Epithelial cell of proximal tubule (primary cell): ENCODE measurements at places on chromosomes 7 and 10. TPM values are rescaled to one million over a fixed set of nuclear protein-coding genes. Genes with fewer than 3 reads are reported as not detected.

The NEUROG3 gene
- not detected in 2 replicates for total RNA-seq

DNA sequence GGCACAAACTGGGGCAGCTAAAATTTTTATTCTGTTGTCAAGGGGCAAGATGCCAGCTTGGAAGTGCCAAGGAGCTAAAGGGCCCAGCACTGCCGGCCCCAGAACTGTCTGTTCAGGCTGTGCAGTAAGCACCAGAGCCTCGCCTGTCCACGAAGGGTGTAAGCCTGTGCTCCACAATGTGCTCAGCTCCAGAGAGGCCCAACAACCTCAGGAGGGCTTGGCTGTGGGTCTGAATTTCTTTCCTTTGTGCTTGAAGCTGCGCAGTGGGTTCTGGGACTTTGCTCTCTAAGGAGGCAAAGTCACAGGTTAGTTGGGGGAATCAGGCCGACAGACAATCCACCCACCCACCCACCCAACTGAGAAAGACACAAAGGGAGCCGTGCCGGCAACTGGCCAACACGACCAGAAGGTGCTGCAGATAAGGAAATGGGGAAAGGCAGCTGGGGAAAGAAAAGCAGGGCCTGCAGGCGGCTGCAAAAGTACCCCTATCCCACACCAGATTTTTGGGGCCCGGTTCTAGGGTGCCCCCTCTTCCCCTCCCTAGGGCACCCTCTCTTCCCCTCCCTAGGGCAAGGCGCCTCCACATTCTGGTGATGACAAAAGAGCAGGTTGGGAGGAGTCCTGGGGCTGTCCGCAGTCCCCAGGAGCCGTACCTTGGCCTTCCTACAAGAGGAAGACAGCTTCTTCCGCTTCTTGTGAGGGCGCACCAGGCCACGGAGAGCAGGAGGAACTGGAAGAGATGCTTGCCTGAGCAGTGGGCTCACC is 7.7 kb downstream of the DDX56 start:
- DNase-seq, result no peak

The HDAC9 gene
- total RNA-seq, result 25.7 and 35.5 TPM in 2 replicates

DNA sequence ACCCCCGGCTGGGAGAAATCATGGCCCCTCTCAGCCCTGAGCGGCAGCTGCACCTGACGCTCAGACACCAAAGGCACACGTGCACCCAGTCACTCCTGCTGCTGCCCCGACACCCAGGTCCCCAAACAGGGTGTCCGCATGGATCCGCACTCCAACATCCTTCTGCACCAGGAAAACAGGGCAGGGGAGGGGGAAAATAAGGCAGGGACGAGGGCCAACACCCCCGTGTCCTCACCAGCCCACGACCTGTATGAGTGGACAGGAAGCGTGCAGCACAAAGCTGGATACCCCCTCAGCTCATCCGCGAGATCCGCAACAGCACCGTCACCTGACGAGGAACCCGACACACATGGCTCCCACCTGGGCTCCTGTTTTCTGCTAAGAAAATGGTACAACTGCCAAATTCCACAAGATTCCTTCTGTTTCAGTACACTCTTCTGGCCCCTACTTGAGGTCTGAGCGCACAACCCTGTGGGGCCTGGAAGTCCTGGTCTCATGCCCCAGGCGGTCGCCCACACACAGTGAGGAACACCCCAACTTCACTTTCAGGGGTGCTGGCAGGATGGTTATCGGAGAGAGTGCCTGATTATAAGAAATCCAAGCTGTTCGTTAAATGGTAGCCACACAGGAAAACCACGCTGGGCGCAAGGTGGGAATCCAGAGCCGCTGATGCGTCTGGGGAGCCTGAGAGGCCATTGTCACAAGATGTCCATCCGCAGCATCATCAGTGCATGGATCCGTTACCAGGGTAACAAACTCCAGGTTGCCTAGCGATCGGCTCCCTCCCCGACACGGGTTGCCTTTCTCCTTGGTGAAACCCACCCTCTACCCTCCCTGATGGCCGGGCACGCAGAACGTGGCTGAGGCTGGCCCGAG is 63.6 kb downstream of the ZRANB1 start:
- no peak for DNase-seq

DNA sequence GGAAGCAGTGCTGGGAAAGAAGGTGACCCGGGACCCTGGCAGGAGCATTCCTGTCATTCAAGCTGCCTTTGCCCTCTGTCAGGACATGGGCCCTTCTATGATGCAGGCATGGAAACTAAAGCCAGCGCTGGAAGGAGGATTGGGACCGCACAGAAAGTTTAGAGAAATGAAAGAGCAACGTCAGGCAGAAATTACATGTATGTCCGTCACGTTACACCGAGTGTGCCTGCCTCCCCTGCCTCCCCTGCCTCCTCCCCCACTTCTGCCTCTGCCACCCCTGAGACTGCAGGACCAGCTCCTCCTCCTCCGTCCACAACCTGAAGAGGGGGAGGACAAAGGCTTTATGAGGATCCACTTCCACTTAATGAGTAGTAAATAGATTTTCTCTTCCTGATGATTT is 13.9 kb upstream of the PWWP2B start:
- DNase-seq, result no peak

DNA sequence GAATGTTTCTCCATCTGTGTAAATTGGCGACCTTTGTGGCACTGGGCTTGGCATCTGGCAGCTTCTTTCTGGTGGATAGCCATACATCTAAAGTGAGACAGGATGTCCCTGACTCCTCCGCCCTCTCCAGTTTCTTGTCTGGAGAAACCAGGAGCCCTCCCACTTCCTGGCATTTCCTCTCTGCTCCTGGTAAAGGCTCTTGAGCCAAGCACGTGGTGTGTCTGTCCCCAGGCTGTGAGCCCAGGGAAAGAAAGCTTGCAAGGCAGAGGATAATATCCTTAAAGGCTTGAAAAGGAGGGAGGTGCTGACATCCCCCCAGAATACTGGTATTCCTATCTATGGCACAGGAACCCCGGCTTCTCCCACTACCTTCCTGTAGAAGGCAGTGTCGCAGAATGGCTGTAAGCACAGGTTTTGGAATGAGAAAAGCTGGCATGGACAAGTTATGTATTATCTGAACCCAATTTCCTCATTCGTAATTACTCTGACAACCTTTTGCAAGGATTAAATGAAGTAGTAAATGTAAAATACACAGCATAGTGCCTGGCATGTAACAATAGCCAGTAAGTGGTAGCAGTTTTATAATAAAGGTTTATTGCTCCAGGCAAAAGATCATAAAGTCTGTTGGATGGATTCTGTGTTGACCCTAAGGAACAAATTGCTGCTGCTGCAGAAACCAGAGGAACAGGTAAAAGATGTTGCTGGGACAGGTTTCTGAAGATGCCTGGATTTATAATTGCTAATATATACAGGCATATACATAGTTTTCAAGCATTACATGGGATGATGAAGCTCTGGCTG is 11.8 kb upstream of the ACSL5 start:
- no peak for DNase-seq

The SORBS1 gene
- 7.0 and 8.5 TPM in 2 replicates for total RNA-seq
